ENCODE measurements at places on chromosomes 1 and 21.
A peak's percentile ranks its signal among the peaks of the same experiment; 100 is the strongest.

GRCh38 chr1:148160048-148160342, 7.9 kb upstream of the NBPF11 start:
- DNase-seq, result no peak

DNA sequence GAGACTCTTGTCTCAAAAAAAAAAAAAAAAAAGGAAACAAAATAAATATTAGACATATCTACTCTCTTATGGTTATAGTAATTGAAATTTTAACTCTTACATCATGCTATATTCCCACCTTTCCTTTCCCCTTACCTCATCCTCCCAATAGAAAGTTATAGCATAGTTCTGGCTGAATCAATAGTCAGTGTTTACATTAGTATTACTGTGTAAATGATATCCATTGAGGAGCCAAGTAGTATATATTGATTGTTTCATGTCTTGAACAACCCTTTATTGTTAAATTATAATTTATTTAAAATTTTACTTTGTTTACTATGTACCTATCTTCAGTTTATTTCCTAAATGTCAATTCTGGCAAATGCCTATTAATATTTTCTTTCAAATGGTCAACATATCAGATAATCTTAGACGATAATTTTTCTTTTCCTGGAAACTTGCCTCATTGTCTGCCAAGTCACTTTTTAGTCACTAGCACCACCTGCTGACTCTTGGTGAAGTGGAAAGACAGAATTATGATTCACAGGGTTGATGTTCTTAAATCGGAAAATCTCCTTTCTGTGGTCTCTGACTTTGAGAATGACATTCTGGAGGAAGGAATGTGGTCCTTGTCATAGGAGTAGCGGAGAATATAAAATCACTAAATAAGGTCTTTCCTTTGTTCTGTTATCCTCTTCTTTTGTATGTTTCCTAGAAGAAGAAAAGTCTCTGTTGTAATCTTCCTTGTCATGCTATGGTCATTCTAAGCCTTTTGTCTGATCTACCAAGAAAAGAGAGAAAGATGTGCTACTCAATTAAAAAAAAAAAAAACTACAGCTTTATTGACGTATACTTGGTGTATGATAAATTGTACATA, 8.6 kb downstream of the HJV start:
- peak; percentile 24 for DNase-seq

- DNase-seq, result no peak
Measured at GRCh38 chr1:177849130-177849529, 120.7 kb downstream of the SEC16B start.

- no peak for DNase-seq
Measured at GRCh38 chr1:240478536-240478935, 133.4 kb downstream of the GREM2 start.

GRCh38 chr21:23740463-23740862, 1866.8 kb downstream of the MRPL39 start:
- DNase-seq, result no peak

GRCh38 chr1:200178340-200178739, 150.8 kb downstream of the NR5A2 start:
- DNase-seq, result no peak

DNA sequence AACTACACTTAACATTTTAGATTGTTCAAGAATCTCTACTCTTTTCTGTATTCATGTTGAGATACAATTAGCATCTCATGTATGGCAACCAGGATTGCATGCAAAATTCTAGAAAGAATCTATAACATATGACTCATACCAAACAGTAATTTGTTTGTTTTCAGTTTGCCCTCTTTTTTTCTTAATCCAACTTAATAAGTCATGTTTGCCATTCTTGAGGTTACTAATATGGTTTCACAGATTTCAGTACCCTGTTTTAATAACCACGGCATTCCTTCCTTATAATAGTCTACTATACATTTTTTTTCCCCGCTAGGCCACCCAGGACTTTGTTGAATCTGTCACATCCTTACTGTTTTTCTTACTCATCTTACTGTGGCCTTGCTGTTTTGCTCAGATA, 140.8 kb downstream of the FMN2 start:
- DNase-seq, result no peak

DNA sequence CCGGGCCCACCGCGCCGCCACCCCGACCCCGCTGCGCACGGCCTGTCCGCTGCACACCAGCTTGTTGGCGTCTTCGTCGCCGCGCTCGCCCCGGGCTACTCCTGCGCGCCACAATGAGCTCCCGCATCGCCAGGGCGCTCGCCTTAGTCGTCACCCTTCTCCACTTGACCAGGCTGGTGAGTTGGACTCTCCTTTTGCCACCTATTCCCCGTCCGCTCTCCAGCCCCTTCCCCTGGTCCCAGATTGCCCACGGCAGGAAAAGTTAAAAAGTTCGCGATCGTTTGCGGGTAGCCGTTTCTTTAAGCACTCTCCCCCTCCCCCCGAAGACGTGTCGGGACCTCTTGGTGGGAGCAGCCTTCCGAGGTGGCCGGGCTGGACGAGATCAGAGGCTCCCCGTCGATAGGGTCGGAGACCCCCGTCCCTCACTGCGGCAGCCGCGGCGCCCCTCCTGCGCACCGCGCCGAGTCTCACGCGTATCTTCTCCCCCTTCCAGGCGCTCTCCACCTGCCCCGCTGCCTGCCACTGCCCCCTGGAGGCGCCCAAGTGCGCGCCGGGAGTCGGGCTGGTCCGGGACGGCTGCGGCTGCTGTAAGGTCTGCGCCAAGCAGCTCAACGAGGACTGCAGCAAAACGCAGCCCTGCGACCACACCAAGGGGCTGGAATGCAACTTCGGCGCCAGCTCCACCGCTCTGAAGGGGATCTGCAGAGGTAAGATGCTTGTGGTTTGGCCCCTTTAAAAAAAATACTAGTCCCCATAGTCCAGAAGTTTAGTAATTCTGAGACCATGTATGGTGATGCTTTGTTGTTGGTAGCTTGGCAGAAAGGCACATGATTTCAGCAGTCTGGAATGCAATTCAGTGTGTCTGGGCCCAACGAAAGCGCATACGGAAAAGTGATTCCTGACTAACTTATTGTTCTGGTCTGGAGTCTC, 576 bp downstream of the CCN1 start:
- DNase-seq, result no peak

DNA sequence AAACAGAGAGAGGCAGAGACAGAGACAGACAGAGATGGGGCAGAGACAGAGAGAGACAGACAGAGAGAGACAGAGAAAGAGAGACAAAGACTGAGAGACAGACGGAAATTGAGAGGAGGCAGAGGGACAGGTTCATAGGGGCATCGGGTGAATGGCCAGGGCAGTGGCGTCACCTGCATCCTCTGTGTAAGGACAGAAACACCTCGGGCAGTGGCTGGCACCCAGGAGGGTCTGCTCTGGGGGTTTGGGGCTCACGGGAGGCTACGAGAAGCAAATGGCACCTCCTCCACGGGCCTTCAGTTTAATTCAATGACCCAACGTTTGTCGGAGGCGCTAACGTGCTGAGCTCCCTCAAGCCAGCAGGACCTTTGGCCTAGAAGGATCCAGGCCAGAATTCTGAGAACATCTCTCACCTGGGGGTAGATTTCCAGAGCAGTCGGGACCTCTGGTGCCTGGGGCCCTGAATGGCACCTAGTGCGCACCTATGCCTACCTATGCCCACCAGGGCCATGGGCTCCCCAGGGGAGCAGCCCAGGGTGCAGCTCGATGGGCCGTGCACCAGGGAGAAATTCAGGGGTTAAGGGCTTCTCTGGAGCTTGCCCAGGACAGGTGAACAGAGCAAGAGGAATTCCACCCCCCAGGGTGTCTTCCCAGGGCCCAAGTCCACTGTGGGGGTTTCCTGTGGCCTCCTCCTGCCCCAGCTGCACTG, 20.6 kb upstream of the PTTG1IP start:
- no peak for DNase-seq

GRCh38 chr1:53685272-53686051, 53.5 kb downstream of the GLIS1 start:
- no peak for DNase-seq

- DNase-seq, result no peak
Measured at GRCh38 chr1:180130651-180131050, 24.0 kb upstream of the QSOX1 start.

- no peak for DNase-seq
Measured at GRCh38 chr1:180542113-180542837, 16.5 kb upstream of the OVAAL start.

DNA sequence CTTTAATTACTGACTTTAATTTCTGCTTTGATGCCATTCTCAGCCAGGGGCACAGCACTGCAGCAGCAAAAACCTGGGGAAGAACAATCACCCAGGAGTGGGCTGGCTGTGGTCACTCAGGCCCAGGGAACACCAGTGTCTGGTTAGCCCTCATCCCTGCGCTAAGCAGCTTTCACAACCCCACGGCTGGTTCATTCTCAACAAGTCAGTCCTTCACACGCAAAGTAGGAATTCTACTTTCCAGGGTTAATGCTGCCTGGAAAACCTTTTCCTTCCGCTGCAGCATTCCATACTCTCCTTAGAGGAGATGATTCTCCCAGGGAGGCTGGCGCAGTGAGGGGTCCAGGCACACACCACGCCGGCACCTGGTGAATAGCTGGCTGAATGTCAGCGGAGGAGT, 24.3 kb upstream of the KCNE1 start:
- no peak for DNase-seq

DNA sequence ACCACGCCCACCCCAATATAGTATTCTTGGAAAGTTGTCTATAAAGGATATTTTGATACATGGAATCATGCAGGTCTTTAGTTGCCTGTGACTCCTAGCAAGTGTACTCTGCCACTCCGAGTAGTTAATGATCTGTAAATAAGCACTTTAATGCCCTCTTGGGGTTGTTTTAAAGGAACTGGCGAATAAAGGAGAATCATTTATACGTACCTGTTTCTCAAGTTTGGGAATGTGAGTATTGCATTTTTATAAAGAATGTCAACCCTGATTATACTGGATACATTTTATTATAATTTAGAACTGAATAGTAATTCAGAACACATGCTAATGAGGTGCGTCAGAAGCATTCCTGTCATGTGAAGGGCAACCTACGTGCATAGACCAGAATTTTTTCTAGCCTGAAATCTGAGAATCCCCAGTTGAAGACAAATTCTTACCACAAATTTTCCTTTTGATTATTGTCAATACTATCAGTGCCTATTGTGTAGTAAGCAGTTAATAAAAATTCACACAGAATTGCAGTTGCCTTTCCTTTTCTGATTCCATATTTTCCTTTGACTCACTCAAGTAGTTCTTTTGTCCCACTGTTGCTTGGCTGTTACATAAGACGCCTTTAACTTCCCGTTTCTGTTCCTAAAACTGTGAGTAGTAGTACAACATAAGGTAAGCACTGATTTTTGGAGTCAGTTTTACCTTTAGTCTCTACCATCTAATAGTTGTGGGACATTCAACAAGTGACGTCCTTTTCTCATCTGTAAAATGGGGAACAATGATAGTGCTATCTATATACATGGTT, 5.1 kb downstream of the AHCYL1 start:
- DNase-seq, result no peak

GRCh38 chr1:61638911-61639605, 85.9 kb downstream of the TM2D1 start:
- no peak for DNase-seq

DNA sequence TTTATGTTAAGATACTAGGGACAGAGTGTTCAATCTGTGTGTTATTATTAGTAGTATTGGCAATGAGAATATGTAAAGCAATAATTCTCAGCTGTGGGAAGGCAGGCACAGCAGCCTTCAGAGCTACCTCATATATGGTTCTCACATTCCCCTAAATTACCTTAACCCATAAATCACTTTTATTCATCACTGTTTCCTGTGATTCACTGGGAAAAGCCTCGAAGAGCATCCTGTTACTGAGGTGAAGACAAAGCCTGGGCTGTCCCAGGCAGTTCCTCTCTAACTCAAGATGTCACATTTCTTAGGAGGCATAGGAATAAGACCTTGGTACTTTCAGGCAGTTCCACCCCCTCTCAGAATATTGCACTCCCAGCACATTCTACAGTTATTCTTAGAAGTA, 965.7 kb downstream of the NCAM2 start:
- DNase-seq, result no peak

GRCh38 chr1:207431508-207431907, 22.6 kb upstream of the CR2 start:
- no peak for DNase-seq

DNA sequence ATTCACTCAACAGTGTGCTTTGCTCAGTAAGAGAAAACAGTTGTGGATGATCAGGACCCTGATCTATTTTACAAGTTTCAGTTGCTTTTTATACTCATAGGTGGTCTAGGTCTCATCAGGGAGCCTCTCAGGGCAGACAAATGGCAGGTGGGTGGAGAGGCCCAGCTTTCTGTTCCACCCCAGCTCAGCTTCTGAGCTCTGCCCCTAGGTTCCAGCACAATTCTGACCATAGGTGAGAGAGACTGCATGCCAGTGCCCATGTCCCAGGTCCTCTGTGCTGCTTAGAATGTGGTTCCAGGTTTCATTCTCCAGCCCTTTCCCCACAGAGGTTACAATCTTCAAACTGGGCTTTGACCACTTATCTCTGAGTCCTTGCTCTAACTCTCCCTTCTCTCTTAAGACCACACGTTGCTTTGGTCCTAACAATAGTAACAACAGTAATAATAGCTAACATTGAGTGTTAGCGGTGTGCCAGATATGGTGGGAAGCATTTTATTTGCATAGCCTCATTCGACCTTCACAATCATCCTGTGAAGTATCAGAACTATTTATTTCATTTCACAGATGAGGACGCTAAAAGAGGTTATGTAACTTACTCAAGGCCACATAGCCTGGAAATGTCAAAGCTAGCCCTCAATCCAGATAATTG, 19.6 kb upstream of the DUSP10 start:
- DNase-seq, result no peak

GRCh38 chr1:226211181-226211821, 12.2 kb upstream of the MIXL1 start:
- DNase-seq, result no peak

GRCh38 chr1:56710646-56711045, 65.5 kb downstream of the PRKAA2 start:
- DNase-seq, result no peak
